ENCODE measurements at places on chromosomes 1 and 21. TPM values are rescaled to one million over a fixed set of nuclear protein-coding genes. Genes with fewer than 3 reads are reported as not detected.

GRCh38 chr1:59485949-59486348, 189.1 kb downstream of the FGGY start:
- DNase-seq: no peak

- DNase-seq: no peak
Measured at GRCh38 chr1:25831569-25832196, 11.9 kb downstream of the MTFR1L start.

ELF3 gene
- not detected for total RNA-seq

RGS1 gene
- not detected for total RNA-seq
